ENCODE measurements at places on chromosomes 3 and 15.
A peak's percentile ranks its signal among the peaks of the same experiment; 100 is the strongest.

DNA sequence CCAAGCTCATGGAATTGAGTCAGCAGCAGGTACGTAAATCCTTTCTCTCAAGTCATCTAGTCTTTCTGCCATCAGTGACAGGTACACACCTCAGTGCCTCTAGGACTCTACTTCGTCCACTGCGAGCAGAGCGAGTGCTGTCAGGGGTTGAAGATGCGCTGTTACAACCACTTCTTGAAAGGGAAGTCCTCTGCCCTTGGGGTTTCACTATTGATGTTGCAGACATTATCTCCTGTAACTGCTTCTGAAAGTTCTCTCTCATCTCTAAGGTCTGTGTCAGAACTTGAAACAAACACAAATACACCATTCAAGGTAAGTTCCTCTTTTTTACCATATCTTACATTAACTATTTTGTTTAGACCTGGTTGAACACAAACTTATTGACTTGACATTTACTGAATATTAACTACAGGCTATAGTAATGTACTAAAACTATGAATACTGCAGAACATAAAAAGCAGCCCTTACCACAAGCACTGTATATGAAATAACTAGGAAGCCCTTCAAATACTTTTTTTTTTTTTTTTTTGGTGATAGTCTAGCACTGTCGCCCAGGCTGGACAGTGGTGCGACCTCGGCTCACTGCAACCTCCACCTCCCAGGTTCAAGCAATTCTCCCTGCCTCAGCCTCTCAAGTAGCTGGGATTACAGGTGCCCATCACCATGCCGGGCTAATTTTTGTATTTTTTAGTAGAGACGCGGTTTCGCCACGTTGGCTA is 41.5 kb downstream of the TOPBP1 start:
- no peak for DNase-seq

DNA sequence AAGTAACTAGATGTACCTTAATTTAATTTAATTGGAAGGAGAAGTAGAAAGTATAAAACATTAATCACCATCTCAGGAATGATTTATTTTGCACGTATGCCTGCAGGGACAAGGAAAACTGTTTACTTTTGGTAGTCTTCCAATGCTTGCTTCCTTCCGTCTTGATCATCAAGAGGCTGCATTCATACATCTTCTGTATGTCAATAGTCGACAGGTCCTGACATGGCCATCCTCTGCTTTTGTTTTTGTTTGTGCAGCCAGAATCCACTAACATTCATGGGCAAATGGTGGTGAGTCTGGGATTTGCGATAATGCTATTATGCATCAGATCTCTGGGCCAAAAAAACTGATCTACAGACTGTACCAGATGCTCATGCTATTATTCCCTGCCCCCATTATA is 56.6 kb upstream of the ZPLD1 start:
- no peak for DNase-seq

DNA sequence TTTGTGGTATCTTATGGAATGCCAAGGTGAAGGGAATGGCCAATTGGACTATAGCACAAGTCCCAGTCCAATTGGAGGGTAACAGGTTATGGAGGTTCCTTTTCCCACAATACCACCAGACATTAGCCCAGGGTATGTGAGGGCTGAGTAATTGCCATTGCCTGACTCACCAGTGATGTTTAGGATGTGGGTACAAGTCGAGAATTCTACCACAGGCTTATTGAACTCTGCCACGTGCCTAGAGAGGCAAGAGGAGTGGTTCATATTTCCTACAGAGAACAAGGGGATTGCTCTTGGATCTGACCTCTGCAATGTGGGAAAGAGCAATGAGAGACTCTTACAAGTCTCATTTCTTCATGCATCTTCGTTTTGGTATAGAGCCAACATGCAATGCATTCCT is 85.0 kb upstream of the XCR1 start:
- DNase-seq: no peak

GRCh38 chr3:11016727-11017126 is 24.2 kb downstream of the SLC6A1 start:
- DNase-seq: no peak

DNA sequence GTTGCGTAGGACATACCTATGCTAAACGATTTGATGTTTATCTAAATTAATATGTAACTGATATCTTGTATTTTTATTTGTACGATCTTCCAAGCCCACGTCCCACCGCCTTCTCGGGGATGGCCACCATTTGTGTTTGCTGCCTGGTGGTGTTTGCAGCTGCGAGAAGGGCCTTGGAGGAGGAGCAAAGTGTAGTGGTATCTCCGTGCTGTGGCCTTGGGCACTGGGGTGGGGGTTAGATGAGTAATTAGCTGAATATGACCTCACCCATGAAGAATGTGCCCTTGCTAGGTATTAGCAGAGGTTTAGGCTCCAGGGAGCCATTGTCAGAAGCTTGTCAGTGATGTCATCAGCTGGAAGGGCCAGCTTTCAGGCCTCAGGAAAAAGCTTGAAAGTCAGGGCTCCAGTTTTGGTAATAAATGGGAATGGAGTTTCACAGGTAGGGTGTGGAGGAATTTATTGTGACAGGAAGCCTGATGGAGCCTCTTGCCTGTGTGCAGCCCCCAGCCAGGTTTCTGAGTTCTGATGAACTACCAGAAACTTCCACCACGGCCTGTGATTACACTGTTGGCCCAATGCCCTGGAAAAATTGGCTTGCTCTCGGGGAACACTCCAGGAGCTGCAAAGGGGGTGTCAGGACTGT is 41.0 kb downstream of the FLNB start:
- no peak for DNase-seq

DNA sequence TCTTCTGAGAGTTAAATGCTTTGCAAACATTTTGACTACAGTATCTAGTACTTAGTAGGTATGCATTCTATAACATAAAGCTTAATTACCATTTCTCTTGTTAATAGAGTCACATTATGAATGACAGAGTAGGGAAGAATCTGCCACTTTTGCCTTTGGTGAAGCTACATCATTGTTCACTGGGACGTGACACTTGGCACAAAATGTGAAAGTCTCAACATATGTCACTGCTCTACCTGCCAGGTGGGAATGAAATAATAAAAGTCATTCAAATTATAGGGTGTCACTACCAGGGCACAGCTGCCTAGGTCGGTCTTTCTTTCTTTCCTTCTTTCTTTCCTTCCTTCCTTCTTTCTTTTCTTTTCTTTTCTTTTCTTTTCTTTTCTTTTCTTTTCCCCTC is 17.6 kb downstream of the GPR87 start:
- DNase-seq: no peak

DNA sequence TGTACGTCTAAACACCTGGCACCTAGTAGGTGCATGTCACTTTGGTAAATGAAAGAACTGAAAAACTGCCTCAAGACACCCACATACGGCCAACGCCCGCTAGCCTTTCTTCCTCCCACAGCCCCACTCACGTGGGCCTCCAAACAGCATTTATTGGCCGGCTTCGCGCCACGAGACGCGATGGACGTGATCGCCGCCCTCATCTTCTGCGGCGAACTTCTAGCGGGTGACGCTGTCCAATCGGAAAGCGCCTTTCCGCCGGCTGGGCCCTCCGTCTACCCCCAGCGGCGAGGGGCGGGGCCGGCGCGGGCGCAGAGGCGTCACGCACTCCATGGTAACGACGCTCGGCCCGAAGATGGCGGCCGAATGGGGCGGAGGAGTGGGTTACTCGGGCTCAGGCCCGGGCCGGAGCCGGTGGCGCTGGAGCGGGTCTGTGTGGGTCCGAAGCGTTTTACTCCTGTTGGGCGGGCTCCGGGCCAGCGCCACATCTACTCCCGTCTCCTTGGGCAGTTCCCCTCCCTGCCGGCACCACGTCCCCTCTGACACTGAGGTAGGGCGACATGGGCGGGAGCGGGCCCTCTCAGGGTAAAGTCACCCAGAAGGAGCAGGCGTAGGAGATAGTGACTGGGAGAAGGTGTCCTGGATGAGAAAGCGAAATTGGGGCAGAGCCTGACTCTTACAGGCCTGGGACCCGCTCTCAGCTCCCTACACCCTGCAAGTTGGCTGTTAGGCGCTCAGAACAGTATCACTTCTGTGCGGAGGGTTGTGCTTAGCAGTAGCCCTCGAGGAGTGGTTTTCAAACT is at the start of gene LMLN:
Gene LMLN (plus strand): TSS at position 327 of the 803 bp plus-strand sequence. CDS start 29 bp downstream, at position 356.
- DNase-seq: peak; percentile 96

- peak; percentile 50 for DNase-seq
These were observed 58.2 kb downstream of the RAB7A start for GRCh38 chr3:128784232-128784631.

DNA sequence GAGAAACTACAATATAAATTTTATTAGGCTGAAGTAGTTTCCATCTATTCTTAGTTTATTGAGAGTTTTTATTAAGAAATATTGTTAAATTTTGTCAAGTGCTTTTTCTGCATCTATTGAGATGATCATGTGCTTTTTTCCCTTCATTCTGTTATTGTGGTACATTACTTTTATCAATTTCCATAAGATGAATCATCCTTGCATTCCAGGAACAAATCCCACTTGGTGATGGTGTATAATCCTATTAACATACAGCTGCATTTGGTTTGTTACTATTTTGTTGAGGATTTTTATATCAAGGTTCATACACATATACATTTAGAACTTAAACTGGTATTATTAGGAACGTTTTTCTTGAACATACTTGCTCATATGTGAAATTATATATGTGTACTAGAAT is 199.8 kb downstream of the TBC1D5 start:
- no peak for DNase-seq

DNA sequence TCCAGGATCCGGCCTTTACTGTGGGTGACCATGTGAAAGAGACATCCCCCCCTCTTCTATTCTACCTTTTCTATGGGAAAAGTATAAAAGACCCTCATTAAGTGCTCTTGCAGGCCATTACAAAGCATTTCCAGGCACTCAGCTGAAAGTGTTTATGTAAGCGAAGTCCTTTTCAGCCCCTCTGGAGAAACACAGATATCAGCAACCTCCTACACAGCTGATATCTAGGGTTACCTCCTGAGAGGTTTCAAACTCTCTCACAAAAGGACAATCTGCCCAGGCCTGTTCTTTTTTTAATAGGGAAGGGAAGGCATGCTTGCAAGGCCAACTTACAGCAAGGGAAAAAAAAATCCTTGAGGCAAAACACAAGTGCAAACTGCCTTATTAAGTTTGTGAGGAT is 12.6 kb downstream of the ETV5 start:
- no peak for DNase-seq

GRCh38 chr3:112602217-112602838 is 38.6 kb downstream of the CCDC80 start:
- no peak for DNase-seq

DNA sequence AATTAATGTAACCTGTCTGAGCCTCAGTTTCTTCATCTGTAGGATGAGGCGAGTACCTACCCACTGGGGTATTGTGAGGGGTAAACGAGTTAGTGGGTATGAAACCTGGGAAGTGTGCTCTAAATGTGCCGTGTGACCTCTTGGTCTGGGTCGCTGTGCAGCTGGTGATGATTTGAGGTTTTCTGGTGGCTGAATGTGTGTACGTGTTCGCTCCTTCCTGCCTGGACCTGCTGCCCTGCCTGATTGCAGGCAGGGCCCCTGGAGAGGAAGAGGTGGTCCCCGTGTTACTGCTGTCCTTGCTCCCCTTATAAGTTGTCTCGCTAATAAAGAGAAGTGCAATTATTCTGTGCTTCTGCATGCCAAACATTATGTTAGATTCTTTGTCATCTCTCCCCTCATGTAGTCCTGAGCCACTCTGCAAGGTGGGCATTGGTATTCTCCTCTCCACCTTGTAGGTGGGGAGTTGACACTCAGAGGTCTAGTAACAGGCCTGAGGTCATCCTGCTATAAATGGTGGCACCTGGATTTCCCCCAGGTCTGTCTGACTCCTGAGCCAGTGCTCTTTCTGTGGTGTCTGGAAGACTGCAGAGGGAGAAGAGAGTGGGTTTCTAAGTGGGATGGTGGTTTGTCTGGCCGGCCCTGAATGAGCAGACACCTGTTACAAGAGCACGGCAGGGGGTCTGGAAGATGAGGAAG is 15.7 kb downstream of the PDIA5 start:
- no peak for DNase-seq

GRCh38 chr3:169666376-169667165 is 3.1 kb upstream of the MECOM start:
- no peak for DNase-seq

- DNase-seq: no peak
These were observed 3.3 kb upstream of the SNX33 start for GRCh38 chr15:75644376-75644775.

DNA sequence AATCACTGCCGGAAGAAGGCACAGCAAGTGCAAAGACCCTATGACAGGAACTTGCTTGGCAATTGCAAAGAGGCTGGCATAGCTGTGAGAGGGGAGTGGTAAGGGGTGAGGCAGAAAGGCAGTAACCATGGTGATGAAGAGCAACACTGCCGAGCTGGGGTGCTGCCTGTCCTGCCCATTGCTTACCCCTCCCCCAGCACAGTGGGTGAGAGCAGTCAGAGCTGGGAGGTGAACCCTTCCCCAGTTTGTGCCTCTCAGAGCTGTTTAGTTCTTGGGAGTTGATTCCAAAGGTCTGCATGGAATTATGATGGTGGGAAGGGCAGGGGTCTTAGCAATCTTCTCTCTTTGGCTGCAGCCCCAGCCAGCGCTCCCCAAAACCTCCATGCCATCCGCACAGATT is 8.8 kb downstream of the TYRO3 start:
- DNase-seq: no peak

DNA sequence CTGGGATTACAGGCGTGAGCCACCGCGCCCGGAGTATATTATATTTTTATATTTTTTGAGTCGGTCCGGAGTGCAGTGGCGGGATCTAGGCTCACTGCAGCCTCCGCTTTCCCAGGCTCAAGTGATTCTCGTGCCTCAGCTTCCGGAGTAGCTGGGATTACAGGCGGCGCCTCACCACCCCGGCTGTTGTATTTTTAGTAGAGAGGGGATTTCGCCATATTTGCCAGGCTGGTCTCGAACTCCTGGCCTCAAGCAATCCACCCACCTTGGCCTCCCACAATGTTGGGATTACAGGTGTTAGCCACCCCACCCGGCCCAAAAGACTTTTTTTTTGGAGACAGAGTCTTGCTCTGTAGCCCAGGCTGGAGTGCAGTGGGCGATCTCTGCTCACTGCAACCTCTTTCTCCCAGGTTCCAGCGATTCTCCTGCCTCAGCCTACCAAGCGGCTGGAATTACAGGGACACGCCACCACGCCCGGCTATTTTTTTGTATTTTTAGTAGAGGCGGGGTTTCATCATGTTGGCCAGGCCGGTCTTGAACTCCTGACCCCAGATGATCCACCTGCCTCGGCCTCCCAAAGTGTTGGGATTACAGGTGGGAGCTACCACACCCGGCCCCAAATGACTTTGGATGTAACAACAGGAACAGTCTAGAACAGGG is 1.0 kb downstream of the ZNF589 start:
- no peak for DNase-seq

Measured in dorsolateral prefrontal cortex (tissue), 122 donors.